Dermis microvascular lymphatic vessel endothelial cell (primary cell): ENCODE measurements at places on chromosomes 7 and 10.

GRCh38 chr10:4355350-4355749 lies 470.7 kb upstream of the AKR1E2 start:
- no peak for DNase-seq

DNA sequence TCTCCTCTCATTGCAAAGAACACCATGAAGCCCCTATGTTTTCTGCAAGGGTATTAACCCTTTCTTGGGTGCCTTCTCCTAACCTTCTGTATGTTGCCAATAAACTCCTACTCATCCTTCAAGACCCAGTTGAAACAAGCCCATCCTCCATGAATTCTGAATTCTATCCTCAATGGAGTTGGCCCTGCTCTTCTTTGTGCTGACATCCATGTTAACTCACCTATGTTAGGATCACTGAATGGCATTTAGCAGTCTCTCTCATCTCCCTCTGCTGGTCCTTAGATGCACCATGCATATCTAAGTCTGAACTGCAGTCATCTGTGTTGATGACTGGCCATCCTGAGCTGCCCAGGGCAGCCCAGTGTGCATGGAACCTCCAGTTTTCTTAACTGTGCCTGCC lies 129.8 kb downstream of the BUB3 start:
- no peak for DNase-seq

GRCh38 chr7:151764056-151764920 lies 112.6 kb downstream of the PRKAG2 start:
- no peak for DNase-seq

- no peak for DNase-seq
Measured at GRCh38 chr10:9922126-9922870, 1095.4 kb upstream of the CELF2 start.

- DNase-seq = no peak
Measured at GRCh38 chr10:126650161-126650560, 20.3 kb downstream of the C10orf90 start.

DNA sequence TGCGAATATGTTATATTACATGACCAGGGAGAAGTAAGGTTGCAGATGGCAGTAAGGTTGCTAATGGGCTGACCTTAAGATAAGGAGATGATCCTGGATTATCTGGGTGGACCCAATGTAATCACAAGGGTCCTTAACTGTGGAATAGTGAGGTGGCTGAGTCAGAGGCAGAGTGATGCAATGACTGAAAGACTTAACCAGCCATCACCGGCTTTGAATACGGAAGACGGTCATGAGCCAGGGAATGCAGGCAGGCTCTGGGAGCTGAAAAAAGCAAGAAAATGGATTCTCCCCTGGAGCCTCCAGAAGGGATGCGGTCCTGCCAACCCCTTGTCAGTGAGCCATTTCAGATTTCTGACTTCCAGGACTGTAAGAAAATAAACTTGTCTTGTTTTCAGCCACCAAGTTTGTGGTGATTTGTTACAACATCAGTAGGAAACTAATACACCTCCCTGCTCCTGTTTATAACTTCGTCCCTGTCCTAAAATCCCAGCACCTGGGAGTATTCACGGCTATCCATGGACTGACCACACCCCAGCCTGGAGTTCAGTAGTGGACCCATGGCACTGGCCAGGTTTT lies 4.6 kb upstream of the C10orf95 start:
- no peak for DNase-seq

DNA sequence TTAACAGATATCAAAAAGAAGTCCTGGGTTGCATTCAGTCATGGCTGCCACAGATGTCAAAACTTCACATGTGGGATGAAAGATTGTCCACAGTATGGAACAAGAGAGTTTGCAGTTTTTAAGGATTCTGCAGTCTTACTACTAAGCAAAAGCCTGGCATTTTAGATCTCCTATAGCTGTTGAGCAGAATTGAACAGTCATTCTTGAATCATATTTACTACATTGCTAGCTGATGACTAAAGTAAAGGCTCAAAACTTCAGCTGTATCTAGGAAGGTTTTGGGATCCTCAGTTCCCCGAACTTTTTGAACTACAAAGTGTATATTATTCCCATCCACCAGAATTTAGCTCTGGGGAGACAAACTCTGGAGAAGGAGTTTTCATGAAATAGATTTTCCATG lies 31.0 kb downstream of the BET1 start:
- no peak for DNase-seq

- DNase-seq = no peak
Measured at GRCh38 chr10:131726967-131727366, 173.8 kb upstream of the PPP2R2D start.

DNA sequence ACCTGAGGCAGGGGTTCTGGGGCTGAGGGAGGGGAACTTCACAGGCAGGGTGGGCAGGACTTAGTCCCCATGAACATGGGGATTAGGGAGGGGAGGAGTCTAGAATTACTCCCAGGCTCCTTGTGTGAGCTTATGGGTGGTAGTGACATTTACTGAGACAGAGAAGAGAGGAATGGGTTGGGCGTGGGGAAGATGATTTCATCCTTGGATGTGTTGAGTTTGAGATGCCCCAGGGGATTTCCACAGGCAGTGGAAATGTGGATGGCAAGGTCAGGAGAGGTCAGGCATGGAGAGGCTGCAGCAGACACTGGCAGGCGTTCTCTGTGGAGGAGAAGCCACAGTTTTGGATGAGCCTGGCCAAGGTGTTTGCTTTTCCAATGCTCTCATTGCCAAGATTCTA lies 26.4 kb upstream of the GSDME start:
- no peak for DNase-seq
